Gastroesophageal sphincter (tissue), 4 donors: ENCODE measurements at places on chromosomes 11 and 22. TPM values are rescaled to one million over a fixed set of nuclear protein-coding genes. Genes with fewer than 3 reads are reported as not detected.

GRCh38 chr11:44740967-44741366 lies 14.2 kb downstream of the TSPAN18 start:
- no peak for ATAC-seq

GRCh38 chr11:46295312-46296058 lies 18.0 kb downstream of the CREB3L1 start:
- peak; percentile 86 for ATAC-seq

DNA sequence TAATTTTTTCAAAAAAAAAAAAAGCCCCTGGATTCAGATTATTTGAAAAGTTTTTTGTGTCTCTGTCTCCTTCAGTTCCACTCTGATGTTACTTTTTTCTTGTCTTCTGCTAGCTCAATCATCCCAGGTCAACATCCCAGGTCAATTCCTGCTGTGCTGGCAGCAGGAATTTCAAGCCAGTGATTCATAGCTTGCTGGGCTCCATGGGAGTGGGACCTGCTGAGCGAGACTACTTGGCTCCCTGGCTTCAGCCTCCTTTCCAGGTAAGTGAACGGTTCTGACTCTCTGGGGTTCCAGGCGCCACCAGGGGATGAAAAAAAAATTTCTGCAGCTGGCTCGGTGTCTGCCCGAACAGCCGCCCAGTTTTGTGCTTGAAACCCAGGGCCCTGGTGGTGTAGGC lies 31.4 kb downstream of the PLAAT5 start:
- no peak for ATAC-seq

GRCh38 chr22:30432096-30432495 lies 6.5 kb downstream of the MTFP1 start:
- ATAC-seq: no peak

DNA sequence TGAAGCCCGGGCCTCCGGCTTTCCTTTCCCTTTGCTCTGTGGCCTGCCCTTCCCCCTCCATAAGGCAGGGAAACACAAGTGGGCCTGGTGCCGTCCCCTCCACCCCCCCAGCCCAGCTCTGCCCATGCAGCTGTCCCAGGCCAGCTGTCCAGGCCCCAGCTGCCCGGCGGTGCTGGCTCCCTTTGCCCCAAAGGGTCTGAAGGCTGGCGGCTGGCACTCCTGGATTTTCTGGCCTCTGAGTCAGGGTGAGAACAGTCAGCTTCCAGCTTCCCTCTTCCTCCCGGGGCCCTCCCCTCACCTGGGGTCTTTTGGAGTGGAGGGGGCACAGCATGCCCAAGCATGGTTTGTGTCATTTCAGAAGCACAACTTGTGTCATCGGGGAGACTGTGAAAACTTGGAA lies 27.8 kb downstream of the CD82 start:
- no peak for ATAC-seq

DNA sequence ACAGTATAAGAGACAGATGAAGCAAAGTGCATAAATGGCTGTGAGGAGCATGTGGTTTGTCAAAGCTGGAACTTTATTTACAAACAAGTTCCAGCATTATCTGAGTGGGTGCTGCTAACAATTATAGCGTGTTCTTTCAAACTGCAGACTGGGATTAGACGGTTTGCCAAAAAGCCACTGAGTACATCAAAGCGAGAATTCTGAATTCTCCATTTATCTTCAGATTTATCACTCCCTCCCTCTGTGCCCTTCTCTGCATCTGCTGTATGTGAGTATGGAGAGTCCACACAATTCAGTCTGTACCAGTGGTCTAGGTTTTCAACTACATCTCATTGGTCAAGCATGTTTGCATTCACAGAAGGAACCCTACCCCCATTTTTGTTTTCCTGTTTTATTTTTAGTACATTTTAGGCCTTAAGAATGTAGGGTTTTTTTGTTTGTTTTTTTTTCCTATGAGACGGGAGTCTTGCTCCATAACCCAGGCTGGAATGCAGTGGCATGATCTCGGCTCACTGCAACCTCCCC lies 18.1 kb upstream of the INCENP start:
- no peak for ATAC-seq

GRCh38 chr11:35780951-35781860 lies 118.6 kb downstream of the TRIM44 start:
- no peak for ATAC-seq

DNA sequence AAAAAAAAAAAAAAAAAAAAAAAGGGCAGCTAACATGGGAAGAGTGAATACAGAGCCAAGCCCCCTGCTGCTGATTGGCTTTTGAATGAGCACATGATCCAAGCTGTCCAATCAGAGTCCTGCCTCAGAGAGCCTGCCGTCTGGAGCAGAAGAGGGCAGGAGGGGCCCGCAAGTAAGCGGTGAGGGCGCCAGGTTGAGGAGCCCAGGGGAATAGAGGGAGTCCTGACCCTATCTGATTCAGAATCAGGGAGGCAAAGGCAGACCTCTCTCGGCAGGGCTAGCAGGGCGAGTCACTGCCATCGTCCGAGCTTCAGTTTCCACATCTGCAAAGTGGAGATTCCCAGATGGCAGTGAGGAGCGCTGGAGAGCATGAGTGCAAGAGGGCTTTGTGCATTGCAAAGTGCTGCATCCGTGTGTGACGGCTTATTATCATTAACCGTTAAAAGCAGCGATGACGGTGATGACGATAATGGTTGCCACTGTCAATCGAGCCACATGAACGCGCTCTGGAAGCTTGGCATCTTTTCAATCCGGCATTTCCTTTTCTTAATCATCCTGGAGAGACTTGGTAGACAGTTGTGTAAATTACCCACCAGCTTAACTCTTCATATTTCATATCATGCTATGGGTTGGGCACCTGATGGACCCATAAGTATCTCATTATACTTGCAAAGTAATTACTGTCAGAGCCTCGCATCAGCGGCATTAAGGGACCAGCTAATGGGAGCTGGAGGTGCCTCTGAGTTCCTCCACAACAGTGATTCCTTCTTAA lies 68.6 kb upstream of the ATXN10 start:
- ATAC-seq: peak; percentile 17

DNA sequence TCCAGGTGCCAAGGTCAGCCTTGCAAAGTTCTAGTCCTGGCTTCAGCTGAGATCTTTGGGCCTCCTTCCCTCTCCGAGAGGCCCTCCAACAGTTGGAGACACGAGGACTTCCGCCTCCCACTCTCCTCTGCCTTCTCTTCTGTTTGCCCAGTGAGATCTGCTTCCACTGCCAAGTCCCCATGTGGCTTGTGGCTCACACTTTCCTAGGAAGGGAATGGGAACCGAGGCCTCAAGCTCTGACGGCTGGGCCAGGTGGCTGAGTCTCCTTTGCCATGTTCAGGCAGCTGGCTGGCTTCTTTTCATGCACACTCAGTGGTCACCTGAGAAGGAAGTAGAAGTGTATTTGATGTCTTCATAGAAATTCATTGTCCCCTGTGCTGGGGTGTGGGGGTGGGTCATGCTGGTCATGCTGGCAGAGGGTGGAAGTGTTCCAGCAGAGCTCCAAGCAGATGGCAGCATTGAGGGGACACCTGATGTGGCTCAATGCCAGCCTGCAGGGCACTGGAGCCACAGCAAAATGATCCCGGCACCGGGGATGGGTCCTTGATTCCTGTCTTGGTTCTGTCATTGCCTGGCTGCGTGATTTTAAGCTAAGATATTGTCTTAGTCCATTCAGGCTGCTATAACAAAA lies 130.4 kb downstream of the ADAMTS15 start:
- ATAC-seq: no peak

DNA sequence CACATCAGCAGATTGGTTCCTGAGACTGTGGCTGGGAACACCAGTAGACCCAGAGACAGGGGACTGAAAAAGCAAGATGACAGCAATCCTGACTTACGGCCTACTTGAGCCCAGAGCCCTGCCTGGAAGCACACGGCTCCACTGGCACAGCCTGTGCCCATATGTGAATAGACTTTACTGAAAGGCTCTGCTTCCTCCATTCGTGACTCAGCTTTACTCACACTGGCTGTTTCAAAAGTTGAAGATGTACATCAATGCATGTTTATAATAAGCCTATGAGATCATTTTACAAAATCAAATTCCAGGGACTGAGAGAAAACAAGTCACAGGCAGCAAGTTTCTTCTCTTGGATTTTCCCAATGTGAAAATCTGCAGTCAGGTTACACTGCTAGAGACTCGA lies 134.6 kb upstream of the TEAD1 start:
- no peak for ATAC-seq

- ATAC-seq: no peak
These were observed 809.1 kb downstream of the DLG2 start for GRCh38 chr11:84817998-84818397.

DNA sequence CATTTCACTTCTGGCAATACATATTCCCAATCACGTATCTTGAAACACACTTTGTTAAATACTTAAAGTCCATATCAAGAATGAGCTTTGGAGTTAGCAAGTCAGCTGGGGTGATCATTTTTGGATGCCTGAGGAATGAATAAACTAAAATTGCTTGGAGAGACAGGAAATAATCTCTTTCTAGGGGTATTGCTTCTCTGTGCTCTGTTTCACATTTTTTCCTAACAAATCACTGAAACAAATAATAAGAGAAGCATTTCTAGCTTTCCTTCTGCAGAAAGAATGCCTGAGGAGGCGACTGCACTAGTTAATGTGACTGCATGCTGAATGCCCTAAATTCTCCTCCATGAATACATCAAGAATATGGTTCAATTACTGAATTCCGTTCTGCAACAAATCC lies 541.4 kb upstream of the CCDC90B start:
- ATAC-seq: no peak

- ATAC-seq: no peak
These were observed 12.8 kb upstream of the APOBEC3A start for GRCh38 chr22:38944653-38945052.

- no peak for ATAC-seq
These were observed 18.2 kb upstream of the C22orf42 start for GRCh38 chr22:32177221-32177765.

DNA sequence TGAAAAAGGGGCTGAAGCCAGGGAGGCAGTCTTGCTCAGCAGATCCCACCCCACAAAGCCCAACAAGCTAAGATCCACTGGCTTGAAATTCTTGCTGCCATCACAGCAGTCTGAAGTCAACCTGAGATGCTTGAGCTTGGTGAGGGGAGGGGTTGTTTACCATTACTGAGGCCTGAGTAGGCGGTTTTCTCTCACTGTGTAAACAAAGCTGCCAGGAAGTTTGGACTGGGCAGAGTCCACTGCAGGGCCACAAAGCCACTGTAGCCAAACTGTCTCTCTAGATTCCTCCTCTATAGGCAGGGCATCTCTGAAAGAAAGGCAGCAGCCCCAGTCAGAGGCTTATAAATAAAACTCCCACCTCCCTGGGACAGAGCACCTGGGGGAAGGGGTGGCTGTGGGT lies 746.1 kb upstream of the LRRC4C start:
- no peak for ATAC-seq

DNA sequence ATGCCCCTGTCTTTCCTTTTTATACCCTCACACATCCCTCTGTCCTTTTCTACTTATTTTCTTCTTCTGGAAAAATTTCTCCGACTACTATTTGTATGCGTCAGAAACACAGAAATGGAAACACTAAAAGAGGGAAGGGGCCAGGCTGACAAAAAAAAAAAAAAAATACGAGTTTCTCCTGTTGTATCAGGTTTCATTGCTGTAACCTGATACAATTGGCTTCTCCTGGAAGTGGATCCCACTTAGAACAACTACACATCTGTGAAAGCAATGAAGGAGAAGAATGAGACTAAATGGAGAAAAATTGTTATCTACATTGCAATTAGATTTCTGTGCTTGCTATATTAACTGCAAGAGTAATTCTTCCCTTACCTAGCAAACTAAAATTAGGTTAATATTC lies 393.9 kb downstream of the GUCY1A2 start:
- no peak for ATAC-seq

DNA sequence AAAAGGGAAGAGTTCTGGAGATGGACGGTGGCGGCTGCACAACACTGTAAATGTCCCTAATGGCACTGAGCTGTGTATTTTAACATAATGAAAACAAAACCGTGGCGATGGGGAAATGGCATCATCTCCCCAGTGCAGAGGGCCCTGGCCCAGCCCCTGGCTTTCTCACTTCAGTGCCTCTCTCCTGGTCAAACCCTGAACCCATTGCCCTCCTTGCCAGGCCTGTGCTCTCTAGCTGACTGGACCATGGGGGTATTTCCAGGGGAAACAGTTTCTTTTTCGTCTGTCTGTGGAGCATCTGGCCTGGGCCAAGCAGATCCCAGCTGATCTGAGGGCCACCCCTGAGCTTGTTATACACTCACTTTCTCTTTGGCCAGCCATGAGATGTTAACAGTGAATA lies 17.4 kb upstream of the NAP1L4 start:
- no peak for ATAC-seq

Gene TNNI2
- total RNA-seq: 1.0 TPM

Gene ALDH3B2
- total RNA-seq: 3.4 TPM

Gene BTBD18
- total RNA-seq: not detected

Gene OR51B2
- not detected for total RNA-seq

Gene RFPL1
- not detected for total RNA-seq

Gene OR56A4
- not detected for total RNA-seq

Gene SAC3D1
- 13.6 TPM for total RNA-seq
